ENCODE measurements at places on chromosomes 16 and 17.
A peak's percentile ranks its signal among the peaks of the same experiment; 100 is the strongest.

DNA sequence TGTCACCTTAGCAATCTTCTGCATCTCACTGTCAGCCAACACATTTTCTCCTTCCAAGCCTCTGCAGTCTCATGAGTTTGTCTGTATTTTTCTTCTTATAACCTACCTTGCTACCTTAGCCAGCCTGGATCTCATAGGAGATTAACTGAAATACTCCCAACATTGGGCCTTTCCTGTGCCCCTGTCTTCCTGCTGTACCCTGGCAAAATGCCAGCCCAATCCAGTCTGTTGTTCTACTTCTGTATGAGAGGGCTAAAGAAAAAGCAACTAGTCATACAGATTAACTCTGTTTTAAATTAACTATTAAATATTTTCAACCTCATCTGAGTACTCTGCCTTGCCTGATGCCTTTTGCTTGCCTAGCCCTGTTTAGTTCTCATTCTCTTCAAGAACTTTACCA is 18.4 kb downstream of the GOSR1 start:
- peak; percentile 11 for DNase-seq

DNA sequence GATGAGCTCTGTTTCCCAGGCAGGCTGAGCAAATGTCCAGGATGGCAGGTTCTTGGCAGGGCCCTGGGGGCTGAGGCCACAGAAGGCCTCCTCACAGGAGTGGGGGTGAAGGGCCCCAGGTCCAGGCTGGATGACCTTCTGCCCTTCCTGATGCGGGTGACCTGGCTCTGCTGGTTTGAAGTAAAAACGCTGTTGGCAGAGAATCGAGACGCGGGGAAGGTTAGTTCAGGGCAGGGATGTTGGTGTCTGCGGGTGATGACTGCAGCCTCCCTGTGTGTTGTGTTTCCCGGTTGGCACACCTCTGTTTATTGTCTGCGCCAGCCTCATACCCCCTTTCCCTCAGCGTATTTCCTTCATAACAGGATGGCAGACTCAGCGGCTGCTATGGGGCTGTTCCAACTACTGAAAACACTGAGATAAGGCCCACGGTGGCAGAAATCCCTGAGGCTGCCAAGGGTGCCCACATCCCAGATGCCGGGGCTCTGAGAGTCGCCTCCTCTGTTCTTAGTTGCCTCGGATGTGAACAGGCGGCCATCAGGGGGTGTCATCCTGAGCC is 104.6 kb downstream of the METRNL start:
- no peak for DNase-seq

DNA sequence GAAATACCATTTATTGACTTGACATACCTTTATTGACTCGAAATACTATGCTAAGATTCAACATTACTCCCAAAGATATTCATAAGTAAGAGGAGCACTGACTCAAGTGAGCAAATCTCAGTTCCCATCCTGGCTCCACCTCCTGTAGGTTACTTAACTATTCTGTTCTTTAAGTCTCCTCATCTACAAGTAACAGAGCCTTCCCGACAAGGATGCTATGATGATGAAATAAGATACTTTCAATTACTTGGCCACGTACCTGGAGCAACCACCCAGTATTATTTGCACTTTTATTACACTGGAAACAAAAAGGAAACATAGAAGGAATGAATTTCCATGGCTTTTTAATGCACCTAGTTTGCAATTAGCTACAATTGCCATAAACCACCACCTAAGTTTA is 16.3 kb downstream of the KANSL1 start:
- no peak for DNase-seq

GRCh38 chr17:43787728-43788127 is 7.5 kb downstream of the CFAP97D1 start:
- DNase-seq = no peak

GRCh38 chr17:40112718-40113109 is 9.1 kb upstream of the MSL1 start:
- DNase-seq = no peak

DNA sequence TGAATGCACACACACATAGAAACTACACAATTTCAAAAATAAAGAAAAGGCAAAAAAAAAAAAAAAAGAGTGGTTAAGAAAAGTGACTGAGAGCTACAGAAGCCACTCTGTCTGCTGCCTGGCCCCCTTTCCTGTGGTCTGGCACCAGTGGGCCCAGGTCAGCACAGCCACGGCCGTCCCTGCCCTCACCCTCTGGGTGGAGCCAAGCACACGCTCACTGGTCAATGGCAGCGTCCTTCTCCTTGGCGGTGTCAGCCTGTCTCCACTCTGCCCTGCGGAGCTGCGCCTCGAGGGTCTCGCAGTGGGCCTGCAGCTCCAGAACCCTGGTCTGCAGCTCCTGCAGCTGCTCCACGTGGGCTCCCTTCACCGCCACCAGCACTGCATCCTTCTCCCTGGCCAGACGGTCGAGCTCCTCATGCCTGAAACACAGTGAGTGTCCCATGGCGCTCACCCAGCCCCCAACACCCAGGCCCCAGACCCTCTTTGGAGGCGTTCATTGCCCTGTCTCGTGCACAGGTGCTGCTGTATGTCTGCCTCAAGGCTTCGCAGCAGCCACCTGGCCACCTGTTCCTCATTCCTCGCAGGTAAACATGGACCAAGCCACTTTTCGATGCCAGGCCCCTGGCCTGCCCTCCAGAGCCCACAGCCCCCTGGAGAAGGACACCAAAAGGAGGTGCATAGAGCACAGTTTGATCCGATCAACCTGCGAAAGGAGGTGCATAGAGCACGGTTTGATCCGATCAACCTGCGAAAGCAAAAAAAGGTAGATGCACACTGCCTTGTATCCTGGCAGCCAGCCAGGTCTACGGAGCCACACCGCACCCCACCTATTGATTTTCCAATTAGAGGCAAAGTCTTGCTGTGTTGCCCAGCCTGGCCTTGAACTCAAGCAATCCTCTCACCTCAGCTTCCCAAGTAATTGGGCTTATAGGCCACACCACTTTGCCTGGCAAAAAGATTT is 24.4 kb downstream of the CCDC57 start:
- DNase-seq = no peak

GRCh38 chr16:9053006-9053601 is 38.3 kb upstream of the HAPSTR1 start:
- DNase-seq = peak; percentile 32

DNA sequence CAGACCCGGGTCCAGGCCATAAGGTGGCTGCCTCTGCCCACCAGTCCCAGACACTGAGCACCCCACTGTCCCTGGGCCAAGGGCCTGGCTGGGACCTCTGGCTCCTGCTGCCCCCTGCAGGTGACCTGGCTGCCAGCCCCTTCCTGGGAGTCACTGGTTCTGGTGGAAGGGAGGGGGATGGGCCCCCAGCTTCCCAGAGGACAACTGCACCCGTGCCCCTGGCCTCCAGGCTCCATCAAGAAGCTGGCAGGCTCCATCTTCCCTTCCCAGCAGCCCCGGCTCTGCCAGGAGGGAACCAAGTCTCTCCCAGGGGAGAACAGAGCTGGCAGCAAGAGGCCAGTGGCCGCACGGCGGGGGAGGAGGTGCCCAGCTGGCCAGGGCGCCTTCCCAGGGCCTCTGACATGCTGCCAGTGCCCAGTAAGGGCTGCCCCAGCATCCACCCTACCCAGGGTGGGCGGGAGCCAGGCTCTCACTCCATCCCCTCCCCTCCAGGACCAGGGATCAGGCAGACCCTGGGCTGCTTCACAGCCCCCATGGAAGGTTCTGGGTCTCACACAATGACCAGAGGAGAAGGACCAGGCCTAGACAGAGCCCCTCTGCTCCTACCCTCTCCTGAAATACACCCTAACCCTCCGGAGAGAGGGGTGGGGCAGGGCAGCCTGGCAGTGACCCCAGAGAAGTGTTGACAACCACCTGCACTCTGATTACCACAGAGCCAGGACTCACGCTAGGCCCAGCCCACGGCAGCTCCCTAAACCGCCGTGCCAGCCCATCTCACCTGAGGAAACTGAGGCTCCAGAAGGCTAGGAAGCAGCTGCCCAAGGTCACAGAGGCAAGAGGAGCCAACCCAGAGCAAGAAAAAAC is 3.6 kb downstream of the CLUH start:
- no peak for DNase-seq

- DNase-seq = no peak
Measured at GRCh38 chr17:50046179-50046578, 9.7 kb upstream of the ITGA3 start.

DNA sequence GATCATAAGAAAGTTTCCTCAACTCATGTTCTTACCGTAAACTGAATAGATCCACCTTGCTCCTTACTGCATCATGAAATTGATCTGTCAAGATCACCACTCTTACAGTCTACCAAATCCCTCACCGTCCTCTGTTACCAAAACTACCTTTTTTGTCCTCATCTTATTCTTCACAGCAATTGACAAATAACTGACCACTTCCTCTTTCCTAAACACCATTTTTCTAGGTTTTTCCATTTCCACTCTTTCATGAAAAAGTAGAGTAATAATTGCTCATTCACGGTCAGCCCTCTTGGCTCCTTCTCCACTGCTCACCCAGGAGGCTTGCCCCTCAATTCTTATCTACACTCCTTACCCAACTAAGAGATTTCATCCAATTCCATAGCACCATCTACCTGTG is 44.9 kb downstream of the ABCA5 start:
- no peak for DNase-seq

GRCh38 chr16:75479421-75479990 is 15.0 kb upstream of the TMEM170A start:
- DNase-seq = no peak

GRCh38 chr17:81207610-81208581 is 14.9 kb downstream of the CEP131 start:
- no peak for DNase-seq

- no peak for DNase-seq
Measured at GRCh38 chr17:9911089-9911488, 6.0 kb upstream of the RCVRN start.

DNA sequence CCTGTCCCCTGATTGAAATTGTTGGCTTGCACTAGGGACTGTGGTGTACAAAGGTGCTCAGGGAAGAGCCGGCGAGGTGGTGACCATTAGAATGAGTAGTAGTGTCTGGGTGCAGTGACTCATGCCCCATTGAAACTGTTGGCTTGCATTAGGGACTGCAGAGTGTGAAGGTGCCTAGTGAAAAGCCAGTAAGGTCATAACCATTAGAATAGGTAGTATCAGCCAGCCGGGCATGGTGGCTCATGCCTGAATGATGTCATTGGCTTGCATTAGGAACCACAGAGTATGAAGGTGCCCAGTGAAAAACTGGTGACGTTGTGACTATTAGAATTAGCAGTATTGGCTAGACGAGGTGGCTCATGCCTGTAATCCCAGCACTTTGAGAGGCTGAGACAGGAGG is 78.9 kb downstream of the ABCC6 start:
- DNase-seq = no peak

DNA sequence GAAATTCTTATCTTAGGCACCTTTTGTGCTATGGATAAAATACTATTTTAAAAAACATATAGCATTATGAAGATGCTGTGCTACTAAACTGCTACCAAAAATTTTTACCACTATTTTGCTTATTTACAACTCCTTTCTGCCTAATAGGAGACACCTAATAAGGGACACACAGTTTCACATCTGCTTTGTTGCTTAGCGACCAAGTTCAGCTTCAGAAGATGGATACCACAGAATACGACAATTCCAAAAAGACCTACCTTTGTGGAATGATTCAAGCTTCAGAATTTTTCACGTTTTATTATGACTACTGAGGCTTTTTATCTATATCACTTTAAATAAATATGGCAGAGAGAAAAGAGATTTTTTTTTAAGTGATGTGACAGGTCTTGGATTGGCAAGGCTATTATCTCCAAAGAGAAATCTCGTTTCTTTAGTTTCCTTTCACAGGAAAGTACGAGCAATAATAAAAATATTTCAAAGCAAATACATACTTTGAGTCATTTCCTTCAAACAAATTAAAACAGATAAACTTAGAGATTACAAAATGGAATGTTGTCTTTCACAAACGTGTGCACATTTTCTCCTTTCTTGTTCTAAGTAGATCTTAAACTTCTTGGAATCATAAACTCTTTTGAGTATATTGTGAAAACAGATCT is 35.4 kb downstream of the SPAG9 start:
- DNase-seq = no peak

DNA sequence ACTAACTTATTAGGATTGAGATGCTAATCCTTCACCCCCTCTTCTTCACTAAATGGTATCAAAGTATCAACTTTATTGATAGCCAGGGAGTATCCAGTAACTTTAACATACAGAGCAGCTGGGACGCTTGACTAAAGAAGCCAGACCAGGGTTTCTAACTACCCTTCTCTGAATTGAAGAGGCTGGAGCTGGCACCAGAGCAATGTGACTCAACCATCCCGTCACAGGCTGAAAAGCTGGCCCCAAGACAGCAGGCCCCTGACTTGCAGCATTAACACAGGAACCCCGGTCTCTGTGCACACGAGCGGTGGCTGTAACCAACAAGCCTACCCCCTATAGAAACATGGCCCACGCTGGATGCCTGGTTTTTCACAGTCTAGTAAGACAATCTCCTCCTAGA is 59.8 kb downstream of the ANKFN1 start:
- no peak for DNase-seq

- DNase-seq = no peak
Measured at GRCh38 chr17:75526555-75527270, 1.2 kb downstream of the LLGL2 start.

DNA sequence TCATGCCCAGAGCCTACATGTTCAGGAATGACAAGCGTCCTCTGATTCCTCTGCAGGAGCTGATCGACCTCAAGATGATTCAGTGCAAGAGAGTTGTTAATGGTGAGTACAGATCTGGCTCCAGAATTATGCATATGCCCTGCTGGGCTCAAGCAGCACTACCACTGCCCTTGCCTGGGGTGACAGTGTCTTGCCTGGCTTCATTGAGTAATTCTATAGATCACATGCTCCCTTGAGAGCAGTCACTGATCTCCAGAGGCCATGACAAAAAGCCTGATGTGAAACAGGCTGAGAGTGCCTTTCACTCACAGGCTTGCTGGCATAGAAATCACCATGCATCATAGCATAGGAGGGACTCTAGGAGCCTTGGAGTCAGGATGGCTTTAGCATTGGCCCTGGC is 26.4 kb downstream of the DUS2 start:
- DNase-seq = no peak

GRCh38 chr17:64130559-64131001 is 636 bp upstream of the ERN1 start:
- DNase-seq = peak; percentile 68

- DNase-seq = peak; percentile 25
Measured at GRCh38 chr17:28328325-28328724, 6.9 kb downstream of the IFT20 start.

- DNase-seq = no peak
Measured at GRCh38 chr17:63991611-63992010, 6.5 kb upstream of the PRR29 start.

- DNase-seq = no peak
Measured at GRCh38 chr17:50686494-50687199, 21.1 kb downstream of the ANKRD40 start.
